ENCODE measurements at places on chromosomes 16 and 17.

GRCh38 chr17:45160447-45161287, 1.0 kb upstream of the HEXIM2 start:
- DNase-seq, result peak; percentile 84

- DNase-seq, result peak; percentile 88
These were observed 826 bp upstream of the GSE1 start for GRCh38 chr16:85612191-85612800.

DNA sequence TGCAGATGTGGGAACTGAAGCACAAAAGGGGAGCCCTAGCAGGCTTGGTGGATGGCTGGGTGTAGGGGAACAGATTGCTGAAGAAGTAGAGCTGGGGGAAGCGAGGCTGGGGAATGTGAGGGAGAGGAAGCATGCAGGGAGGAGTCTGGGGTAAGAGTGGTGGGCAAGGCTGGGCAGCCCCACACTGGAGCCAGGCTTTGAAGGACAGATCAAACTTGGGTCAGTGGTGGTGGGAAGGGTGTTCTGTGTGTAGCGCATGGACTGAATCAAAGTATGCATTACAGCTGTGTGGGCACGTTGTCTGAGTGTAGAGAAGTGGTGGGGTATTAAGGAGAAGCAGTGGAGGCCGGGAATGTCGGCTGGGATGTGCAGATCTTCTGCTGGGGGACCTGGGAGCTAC, 116.0 kb downstream of the CYLD start:
- DNase-seq, result no peak

DNA sequence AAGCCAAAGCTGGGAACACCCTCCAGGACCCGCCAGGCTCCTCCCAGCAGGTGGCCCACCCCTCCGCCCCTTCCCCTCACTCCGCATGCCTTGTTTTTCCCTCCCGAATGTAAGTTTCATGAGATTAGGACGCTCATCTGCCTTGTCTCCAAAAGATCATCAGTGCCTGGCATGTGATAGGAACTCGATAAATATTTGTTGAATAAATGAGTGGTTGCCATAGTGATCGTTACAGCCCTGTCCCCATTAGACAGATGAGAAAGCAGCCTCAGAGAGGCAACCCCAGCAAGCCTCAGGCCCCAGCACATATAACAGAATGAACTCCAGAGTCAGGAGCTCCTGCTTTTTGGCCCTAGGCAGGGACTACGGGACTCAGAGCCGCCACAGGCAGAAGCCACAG, 5.0 kb downstream of the CAMKK1 start:
- DNase-seq, result no peak

- DNase-seq, result no peak
These were observed 50.3 kb downstream of the ABCC6 start for GRCh38 chr16:16172991-16173390.

DNA sequence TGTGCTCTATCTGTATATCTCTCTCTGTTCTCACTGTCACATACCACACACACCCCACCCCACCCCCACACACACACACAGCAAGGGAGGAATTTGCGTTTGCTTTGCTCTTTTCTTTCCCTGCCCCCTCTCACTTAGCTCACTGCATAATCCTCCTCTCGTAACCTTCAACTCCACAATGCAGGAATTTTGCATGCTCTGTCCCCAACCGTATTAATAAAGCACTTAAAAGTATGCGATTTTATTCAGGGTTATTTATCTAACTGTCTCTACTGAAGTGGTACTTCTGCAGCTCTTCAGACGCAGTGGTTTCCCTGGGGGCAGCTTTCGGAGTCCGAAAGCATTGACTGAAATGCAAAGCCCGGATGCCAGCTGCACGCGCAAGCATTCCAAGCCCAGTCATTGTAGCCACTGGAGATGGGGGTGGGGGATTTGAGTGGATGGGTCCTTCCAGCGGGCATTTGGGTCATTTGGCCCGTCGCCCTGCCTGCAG, 105.4 kb upstream of the RBFOX1 start:
- DNase-seq, result peak; percentile 26

DNA sequence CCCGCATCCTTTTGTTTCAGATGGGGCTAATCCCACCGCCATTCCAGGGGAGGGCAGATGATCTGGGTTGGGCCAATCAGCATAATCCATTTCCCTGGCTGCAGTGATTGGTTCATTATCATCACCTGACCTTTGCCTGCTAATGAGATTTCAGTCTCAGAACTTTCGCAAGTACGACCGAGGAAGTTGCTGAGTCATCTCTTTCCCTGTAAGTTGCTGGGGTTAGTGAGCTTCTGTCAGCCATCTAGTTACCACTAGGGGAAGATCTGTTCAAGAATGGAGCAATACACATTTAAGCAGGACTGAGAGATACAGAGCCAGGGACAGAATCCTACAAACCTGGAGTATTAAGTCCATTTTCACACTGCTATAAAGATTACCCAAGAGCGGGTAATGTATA, 65.3 kb upstream of the NUDT7 start:
- DNase-seq, result no peak

- DNase-seq, result peak; percentile 70
These were observed 10.2 kb upstream of the CENPT start for GRCh38 chr16:67857547-67858233.

DNA sequence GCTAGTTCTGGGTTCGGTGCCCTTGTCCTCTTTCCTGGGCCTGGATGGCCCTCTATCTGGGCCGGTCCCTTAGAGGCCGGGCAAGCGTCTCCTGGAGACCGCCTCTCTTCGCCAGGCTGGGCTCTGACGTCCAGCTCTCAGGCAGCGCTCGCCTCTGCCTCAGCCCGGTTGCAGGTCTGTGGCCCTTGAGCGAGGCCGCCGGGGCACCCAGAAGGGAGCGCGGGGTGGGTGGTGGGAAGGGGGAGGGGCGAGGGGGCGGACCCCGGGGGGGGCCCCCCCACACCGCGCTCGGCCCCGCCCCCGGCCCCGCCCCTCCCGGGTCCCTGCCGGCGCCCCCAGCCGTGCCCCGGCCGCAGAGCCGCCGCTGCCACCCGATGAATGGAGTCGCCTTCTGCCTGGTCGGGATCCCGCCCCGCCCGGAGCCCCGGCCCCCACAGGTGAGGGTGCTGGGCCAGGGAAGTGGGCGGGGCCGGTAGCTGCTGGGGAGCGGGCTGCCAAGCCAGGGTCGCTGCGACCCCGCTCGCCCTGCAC, at the start of gene ARHGAP23:
TSS of gene ARHGAP23 (plus strand) at position 353 of the 531 bp plus-strand sequence. CDS start at position 375, 22 bp downstream.
- DNase-seq, result peak; percentile 86

DNA sequence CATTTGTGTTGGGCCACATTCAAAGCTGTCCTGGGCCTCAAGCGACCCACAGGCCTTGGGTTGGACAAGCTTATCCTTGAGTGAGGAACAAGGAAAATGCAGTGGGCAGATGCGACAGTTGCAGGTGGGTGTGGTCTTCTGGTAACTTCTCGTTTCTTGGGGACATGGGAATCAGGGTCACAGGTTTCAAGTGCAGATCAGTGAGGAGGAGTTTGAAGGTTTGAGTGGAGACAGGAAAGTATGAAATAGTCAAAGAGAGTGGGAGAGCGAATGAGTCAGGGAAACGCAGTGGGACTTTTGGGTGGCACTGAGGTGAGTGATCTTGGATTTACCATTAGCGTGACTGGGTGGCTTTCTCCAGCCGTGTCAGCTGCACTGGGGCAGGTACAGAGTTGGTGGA, 15.4 kb upstream of the CCL22 start:
- DNase-seq, result no peak

- no peak for DNase-seq
These were observed 47.1 kb downstream of the ABCA8 start for GRCh38 chr17:68908045-68908444.

DNA sequence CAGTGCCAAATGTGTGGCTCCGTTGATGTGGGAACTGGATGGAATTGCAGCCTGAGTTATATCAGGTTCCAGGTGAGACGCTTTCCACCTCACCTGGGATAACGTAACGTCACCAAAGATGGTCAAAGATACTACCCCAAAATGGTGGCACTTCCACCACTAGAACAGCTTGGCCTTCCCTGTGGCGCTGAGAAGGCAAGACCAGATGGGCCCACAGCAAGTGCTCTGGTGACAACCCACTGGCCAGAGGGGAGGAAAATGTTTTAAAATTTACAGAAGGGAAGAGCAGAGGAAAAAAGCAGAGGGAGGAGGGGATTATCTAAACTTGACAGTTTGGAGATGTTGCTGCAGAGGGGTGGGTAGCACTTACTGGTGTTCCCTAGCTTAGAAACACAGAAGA, 7.5 kb upstream of the ITGA2B start:
- DNase-seq, result no peak

- DNase-seq, result peak; percentile 83
These were observed 6.8 kb upstream of the TBC1D3B start for GRCh38 chr17:36183001-36183971.

DNA sequence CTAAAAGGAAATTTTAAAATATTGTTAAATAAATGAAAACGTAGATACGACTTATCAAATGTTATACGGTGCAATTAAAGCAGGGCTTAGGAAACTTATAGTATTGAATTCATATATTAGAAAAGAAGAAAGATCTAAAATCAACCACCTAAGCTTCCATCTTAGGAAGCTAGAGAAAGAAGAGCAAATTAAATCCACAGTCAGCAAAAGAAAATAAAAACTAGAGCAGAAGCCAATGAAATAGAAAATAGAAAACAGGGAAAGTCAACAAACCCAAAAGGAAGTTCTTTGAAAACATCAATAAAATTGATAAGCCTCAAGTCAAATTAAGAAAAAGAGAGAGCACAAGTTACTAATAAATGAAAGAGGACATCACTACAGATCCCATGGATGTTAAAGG, 74.6 kb upstream of the CACNG5 start:
- DNase-seq, result no peak

- DNase-seq, result no peak
These were observed 230.5 kb upstream of the CACNG5 start for GRCh38 chr17:66604376-66604775.

- DNase-seq, result peak; percentile 74
These were observed 33.6 kb downstream of the ELAC2 start for GRCh38 chr17:12983991-12984884.

DNA sequence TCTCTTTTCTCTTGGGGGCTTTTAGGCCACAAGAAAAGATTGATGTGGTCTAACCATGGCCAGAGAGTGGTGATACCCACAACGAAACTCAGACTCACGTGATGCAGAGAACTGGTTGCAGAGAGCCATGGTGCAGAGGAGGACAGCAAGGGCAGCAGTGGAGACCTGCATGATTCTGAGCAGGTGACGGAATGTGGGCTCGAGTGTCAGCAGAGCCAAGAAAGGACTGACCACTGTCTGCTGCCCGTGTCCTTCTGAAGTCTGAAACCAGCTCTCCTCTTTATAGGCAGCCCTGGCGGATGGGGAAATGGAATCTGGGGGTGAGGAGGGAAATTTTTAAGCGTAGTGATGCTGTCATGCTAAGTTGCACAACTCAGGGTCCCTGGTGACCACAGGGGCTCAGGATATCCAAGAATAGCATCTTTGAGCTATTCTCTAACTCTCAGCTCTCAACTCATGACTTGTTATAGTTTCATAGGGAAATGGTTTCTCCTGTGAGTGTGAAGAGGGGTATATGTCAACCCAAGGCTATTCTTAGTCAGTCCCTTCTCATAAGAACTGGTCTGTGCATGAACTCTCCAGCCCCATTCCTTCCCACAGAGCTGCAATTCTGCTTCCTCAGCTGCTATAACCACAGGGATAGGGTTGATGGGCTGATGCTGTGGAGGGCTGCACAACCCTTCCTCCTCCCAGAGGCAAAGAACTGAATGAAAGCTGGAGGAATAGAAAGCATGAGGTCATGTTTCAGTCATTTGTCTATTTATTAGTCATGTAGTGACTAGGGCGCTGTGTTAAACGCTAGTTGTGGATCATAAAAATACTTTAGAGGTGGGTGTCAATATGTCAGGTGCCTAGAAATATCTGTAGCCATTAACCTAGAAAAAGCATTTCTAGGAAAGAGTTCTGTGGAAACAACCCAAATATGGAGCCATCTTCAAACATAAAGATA, at the start of gene CCL3:
TSS of gene CCL3 (minus strand) at position 256 of the 949 bp plus-strand sequence. CDS start at position 171, 85 bp downstream.
- no peak for DNase-seq

DNA sequence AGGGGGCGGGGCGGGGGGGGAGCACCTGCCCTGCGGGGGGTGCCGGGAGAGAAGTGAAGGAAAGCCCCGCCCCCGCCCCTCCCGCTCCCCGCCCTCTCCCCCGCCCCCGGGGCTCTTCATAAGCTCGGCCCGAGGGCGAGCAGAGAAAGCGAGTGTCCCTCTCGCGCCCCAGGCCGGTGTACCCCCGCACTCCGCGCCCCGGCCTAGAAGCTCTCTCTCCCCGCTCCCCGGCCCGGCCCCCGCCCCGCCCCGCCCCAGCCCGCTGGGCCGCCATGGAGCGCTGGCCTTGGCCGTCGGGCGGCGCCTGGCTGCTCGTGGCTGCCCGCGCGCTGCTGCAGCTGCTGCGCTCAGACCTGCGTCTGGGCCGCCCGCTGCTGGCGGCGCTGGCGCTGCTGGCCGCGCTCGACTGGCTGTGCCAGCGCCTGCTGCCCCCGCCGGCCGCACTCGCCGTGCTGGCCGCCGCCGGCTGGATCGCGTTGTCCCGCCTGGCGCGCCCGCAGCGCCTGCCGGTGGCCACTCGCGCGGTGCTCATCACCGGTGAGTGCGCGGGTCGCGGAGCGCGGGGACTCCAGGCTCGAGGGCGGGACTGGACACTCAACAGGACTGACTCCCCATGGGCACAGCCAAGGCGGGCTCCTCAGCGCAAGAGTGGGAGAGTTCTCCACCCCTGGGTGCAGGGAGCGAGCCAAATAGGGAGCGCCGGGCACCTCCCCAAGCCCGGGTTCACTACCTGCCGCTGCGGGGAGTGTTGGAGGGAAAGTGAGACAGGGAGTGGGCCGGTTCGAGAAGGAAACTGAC, at the start of gene HSD11B2:
TSS of gene HSD11B2 (plus strand) at position 145 of the 798 bp plus-strand sequence. CDS start at position 273, 128 bp downstream.
- DNase-seq, result peak; percentile 76

DNA sequence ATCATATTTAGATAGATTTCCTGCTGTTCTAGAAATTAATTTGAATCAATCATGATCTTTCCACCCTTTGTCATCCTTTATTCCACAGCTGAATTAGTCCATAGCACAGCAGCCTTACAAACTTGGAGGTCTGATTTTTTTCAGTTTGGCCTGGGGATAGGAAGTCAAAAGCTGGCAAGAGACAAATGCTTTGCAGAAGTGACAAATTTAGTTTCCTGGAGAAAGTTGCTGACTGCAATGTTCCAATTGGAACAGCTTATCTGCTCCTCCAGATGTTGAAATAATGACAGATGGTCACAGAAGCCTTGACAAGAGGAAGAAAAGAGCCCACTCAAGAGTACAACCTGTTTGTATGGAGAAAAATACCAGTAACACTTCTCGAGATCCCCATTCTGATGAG, 1276.1 kb upstream of the CDH8 start:
- DNase-seq, result no peak

- DNase-seq, result no peak
These were observed 6.6 kb downstream of the PTX4 start for GRCh38 chr16:1481906-1482835.

DNA sequence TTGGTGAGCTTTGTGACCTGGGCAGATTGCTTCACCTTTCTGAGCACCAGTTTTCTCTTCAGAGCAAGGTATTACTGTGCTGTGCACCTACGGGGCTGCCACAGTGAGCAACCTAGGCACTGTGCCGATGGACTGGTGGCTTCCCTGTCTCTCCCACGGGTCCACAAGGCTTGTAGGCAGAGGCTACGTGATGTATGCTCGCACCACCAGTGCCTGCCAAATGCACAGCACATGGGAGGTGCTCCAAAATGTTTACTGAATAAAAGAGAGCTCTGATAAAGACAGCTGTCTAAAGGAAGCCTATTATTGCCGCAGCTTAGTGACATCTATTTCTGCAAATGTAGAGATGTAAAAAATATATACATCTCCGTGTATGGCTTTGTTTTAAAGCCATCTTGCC, 139.2 kb downstream of the CDK5R1 start:
- no peak for DNase-seq

GRCh38 chr17:36977066-36977465, 28.3 kb downstream of the AATF start:
- no peak for DNase-seq

All from left ventricle myocardium superior (tissue), 1 donor.